Left ventricle myocardium superior (tissue), 1 donor: ENCODE measurements at places on chromosomes 4 and X.

DNA sequence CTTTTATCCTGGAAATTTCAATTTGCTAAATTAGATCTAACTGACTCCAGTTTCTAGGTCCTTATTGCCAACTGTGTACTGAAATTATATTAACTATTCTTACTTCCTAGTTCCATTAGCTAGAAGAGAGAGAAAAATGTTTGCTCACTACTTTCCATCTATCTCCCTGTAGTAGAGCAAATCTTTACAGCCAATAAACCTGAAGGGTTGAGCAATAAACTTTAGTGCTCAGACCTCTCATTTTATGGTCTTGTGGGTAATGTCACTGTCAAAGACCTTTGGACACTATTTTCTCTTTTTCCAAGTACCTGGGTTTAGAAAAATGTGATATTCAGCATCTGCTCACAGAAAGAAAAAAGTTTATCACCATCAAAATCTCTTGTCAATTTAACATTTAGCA lies 237.5 kb upstream of the GEMIN8 start:
- no peak for DNase-seq

DNA sequence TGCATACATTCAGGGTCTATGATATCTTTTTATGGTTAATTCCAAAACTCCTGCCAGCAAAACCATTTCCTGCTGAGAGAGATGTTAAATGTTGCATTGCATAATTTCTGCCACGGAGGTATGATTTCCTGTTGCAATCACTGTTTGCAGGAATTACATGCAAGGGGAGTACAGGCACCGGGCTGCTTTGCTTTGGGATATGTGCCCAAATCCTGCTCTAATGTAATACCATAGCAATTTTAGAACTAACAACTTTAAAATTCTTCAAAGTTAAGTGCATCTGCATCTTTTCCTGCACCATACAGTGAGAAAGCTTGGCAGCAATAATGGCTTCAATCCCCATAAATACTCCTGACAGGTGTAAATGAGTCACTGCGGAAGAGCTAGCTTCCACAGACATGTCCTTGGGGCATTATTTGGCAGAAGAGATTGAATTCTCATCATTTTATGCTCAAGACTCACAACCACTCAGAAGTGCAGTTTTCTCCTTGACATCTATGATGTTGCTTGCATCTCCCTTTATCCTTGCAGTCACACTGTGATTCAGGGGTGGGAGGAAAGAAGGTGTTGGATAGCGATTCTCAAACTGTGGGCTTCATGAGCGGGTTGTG lies 29.6 kb downstream of the TRIM2 start:
- DNase-seq: no peak

- DNase-seq: no peak
Observed at GRCh38 chr4:53067125-53067802, 205.1 kb downstream of the RASL11B start.

DNA sequence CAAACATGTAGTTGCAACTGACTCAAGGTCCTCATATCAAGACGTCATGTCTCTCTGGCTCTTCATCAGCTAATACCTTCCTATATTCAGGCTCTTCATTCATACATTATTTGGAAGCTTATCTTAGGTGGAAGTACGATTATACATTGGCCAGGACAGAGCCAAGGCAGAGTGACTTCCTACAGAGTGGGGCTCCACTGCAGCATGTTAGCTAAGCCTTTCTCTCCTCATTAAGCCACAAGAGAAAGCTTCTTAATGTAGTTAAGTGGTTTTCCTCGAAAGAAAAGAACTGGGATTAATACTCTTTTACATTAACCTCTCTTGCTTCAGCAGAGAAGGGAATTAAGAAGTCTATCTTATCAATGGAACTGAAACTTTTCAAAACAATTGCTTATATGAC lies 15.0 kb downstream of the C4orf33 start:
- DNase-seq: no peak

DNA sequence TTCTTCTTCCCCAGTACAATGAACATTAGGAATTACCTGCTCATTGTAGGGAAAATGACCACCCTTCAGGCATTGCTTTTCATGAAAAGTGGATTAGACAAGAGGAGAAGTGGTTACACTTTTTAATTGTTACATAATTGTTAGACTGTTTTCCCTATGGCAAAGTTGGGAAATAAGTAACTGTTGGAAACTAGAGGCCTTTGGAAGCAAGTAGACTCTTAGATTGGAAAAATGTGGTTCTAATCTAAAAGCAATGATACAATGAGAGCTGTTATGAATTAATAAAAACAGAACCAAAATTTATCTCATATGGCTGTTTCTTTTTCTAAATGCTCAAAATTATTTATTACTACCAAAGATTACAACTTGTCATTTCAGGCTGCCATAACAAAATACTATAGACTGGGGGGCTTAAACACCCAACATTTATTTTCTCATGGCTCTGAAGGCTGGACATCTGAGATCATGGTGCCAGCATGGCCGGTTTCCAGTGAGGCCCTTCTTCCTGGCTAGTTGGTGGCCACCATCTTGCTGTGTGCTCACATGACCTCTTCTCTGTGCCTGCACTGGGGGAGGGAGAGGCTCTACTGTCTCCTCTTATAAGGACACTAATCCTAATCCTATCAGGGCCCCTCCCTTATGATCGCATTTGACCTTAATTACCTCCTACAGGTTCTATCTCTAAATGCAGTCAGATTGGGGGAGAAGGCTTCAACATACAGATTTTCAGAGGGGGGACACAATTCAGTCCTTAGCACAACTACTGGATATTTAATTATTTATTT lies 12.5 kb downstream of the CC2D2A start:
- no peak for DNase-seq

DNA sequence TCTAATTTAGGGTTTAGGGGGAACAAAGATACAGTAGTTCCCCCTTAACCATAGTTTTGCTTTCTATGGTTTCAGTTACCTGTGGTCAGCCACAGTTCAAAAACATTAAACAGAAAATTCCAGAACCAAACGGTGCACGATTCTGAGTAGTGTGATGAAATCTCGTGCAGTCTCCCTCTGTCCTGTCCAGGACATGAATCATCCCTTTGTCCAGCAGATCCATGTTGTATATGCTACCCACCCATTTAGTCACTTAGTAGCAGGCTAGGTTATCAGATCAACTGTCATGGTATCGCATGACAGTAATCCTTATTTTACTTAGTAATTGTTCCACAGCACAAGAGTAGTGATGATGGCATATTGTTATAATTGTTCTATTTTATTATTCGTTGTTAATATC lies 556.1 kb downstream of the IL1RAPL1 start:
- DNase-seq: no peak

GRCh38 chr4:150209140-150209829 lies 131.0 kb downstream of the DCLK2 start:
- DNase-seq: peak; percentile 78

- no peak for DNase-seq
Observed at GRCh38 chr4:99826016-99826415, 9.4 kb downstream of the DAPP1 start.

DNA sequence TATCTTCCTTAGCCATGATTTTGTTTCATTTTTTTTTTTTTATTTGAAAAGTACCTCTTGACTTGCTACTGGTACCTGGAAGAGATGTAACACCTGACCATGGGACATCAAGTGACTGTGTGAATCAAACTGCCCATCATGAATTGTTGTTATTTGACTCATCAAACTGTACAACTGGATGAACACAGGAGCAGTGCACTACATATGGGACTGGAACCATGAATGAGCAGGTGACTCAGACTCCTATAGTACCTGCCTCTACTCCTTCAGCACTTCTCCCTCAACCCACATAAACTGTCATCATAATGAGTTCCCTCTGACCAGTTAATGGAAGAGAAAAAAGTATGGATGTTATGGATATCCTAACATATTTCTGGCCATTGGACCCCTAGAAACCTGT lies 15.9 kb upstream of the UBE2D3 start:
- no peak for DNase-seq

GRCh38 chrX:79367907-79368306 lies 773 bp upstream of the ITM2A start:
- DNase-seq: no peak
